ENCODE measurements at places on chromosomes 13 and 19. TPM values are rescaled to one million over a fixed set of nuclear protein-coding genes. Genes with fewer than 3 reads are reported as not detected.

DNA sequence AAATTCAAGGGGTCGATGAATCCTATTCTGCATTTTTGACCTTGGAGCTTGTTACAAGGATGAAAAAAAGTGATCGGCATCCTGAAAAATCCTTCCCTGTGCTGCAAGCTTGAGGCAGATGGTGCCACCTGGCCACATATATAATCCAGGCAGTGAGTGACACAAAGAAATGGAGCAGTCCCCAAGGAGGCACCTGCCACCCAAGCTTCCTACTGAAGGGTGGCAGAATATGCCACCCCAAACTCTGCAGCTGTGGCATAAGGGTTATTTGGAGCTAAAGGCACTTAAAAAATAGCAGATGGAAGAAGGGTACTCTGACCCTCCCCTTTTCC lies 15.4 kb downstream of the TMEM272 start:
- H3K27ac ChIP-seq, result no peak overlapping the region
- no peaks in the 10 kb centered on the region for H3K4me1 ChIP-seq
- no peak overlapping the region for H3K4me3 ChIP-seq
- H3K27me3 ChIP-seq, result peaks cover 49% of the 10 kb centered on the region

TMPRSS9 gene
- total RNA-seq, result 1.1 TPM

DNA sequence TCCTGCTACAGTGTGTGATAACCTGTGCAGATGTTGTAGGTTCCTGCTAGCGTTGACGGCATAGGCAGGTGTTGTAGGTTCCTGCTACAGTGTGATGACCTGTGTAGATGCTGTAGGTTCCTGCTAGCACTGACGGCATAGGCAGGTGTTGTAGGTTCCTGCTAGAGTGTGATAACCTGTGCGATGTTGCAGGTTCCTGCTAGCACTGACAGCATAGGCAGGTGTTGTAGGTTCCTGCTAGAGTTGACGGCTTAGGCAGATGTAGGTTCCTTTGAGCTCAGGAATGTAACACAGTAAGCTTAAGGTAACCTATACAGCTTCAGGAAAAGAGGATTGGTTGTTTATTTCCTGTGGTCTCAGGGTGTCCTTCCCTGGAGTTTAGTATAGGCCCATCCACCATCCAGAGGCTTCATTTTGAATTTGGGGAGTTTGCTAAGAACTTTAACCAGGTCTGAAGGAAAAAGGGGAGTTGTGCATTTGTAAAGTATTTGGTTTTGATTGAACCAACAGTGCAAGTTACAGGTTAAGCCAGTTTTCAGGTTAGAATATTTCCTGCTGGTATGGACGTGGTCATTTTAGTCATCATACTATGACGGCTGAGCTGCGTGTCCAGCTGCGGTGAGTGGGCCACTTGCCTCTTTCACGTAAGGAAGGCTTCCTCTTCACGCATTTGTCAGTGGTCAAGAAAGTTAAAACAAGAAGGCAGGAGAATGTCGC lies 53.8 kb downstream of the ATP11A start:
- no peak overlapping the region for H3K27ac ChIP-seq
- DNase-seq, result peak; percentile 59

DNA sequence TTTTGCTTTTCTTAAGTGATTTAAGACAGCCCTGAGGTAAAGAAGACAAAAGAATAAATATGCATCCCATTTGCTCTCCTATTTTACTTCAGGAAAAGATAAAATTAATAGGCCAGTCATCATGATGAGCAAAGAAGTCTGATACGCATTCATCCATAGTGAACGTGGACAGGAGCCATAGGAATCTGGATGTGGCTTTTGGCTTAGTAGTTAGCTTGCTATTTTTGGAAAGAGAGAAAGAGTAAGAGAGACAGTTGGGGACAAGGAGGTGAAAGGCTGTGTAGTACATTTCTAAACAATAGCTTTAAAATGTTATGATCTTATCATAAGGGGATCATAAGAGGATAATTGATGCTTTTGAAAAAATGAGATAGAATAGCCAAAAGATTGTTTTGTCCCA lies 545.2 kb downstream of the IRS2 start:
- peaks cover 17% of the 10 kb centered on the region for H3K4me1 ChIP-seq
- no peak for DNase-seq
- no peaks in the 10 kb centered on the region for H3K27me3 ChIP-seq
- H3K36me3 ChIP-seq, result no peaks in the 10 kb centered on the region
- no peak overlapping the region for H3K4me3 ChIP-seq

GRCh38 chr19:49931293-49932040 lies 2.2 kb upstream of the NUP62 start:
- no peaks in the 10 kb centered on the region for H3K27me3 ChIP-seq
- H3K27ac ChIP-seq, result no peak overlapping the region
- no peak overlapping the region for H3K4me3 ChIP-seq
- no peak for DNase-seq

SHISA7 gene
- not detected for total RNA-seq
